ENCODE measurements at places on chromosomes 5 and 9.

DNA sequence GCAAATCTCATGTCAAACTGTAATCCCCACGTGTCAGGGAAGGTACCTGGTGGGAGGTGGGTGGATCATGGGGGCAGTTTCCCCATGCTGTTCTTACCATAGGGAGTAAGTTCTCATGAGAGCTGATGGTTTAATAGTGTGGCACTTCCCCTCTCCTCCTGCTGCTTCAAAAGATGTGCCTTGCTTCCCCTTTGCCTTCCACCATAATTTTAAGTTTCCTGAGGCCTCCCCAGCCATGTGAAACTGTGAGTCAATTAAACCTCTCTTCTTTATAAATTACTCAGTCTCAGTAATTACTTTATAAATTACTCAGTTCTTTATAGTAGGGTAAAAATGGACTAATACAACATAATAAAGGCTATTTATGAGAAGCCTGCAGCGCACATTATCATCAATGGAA lies 7.1 kb upstream of the CNTRL start:
- DNase-seq = no peak

GRCh38 chr5:19625562-19625961 lies 362.4 kb downstream of the CDH18 start:
- DNase-seq = no peak

GRCh38 chr5:102722931-102723330 lies 32.2 kb upstream of the PAM start:
- DNase-seq = no peak

- no peak for DNase-seq
Measured at GRCh38 chr9:109926421-109926869, 146.4 kb downstream of the PALM2AKAP2 start.

DNA sequence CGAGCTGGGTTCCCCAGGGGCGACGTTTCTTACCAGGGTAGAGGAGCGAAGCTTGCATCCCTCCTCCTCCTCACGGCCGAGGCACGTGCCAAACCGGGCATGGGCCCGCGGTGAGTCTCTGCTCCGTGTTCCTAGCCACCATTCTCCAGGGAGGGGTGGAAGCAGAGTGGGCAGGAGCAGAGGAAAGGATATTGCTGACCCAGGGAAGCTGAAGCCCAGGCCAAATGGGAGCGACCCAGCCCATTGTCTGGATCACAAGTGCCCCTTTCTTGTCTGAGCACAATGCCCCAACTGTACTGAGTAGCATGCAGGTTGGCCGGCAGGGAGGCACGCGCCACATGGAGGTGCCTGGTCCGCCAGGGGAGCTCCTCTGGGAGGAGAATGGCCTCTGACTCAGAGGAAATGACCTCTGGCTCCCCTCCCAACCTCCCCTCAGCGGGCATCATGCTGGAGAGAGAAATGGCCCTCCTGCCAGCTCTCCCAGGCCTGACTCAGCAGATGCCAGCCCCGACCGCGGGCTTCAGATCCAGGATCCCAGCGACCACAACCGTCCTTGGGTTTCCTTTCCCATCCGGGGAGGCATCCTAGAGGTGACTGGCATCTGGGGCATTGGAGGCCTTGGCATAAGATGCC lies 1.1 kb downstream of the PRR7 start:
- no peak for DNase-seq

- no peak for DNase-seq
Measured at GRCh38 chr5:65288657-65289056, 193.1 kb downstream of the ADAMTS6 start.

- no peak for DNase-seq
Measured at GRCh38 chr5:21452449-21452848, 1400.7 kb downstream of the CDH12 start.

DNA sequence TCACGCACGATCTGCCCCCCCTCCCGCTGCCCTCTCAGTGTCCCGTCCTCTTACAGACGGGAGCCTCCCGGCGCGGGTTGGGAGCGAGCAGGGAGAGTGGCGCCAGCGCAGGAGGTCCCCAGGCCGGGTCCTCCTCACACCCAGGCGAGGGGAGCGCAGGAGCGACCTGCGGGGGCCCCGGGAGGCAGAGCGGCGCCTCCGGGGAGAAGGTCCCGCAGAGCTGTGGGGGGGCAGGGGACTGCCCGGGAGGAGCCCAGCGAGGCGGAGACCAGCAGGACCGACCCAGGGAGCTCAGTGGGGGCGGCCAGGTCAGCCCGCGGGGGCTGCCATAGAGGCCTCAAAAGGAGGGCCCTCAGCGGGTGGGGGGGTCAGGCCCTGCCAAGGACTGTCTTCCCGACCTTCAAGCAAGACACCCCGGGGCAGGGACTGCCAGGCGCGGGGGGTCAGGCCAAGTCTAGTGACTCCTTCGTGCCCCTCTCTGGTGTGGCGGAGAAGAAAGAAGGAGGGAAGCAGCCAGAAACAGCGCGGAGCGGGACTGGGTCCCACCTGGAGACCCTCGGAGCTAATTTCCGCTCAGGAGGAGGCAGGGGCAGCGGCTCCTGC lies 123.3 kb upstream of the ERCC6L2 start:
- DNase-seq = no peak

GRCh38 chr5:42121401-42121800 lies 196.3 kb downstream of the FBXO4 start:
- DNase-seq = no peak

GRCh38 chr9:12862611-12863410 lies 88.0 kb downstream of the LURAP1L start:
- no peak for DNase-seq

- no peak for DNase-seq
Measured at GRCh38 chr5:118818604-118819003, 169.7 kb downstream of the DTWD2 start.

DNA sequence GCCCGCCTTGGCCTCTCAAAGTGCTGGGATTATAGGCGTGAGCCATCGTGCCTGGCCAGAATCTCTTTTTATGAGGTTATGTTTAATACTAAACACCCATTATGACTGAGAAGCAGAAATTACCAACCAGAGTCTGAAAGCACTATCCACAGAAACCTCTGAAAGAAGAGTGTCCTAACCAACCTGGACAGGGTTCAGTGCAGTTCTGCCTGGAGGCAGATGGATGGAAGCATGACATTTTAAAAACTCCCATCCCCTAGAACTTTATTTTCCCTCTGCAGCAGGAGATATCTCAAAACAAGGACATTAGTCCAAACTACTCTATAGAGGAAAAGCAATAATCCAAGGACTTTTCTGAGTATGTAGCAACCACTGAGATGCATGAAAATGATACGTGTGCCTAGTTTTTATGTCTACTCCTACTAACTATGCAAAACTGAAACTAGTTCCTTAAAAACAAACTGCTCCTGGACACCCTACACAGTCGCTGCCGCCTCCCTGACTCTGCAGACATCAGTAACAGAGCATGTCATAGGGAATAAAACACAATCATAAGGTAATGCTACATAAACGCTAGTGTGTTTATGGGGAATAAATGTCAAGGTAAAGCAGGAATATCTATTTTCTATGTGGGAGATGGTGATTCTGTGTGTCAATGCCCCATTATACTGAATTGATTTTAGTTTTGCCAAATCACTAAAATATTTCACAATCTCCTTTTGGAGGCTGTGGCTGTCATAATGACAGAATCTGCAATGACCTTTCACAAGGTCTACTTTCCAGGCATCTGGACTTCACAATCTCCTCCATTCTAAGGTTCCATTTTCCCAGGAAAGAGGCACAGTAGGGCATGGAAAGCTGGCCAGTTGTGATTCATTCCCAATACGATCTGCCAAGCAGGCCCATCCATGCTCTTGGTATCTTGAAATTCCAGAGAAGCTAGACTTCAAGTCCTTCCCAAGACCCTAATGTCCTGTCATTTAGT lies 122.8 kb downstream of the SIL1 start:
- DNase-seq = no peak

DNA sequence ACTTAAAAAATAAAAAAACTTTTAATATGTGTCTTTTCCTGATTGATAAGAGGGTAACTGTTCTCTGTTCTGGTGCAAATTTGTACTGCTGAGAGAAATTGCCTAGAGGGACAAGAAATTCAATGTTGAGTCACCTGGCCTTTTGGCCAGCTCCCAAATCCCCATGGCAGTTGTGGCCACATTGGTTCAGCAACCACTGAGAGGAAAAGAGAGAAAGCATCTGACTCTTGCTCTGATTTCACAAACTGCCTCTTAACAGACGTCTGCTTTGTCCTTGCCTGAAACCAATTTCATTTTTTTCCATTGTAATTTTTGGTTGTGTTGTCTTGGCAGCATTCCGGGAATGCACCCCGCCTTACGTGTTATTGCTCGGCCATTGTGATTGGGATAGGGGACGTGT lies 42.4 kb downstream of the NTRK2 start:
- DNase-seq = no peak

- DNase-seq = no peak
Measured at GRCh38 chr5:164220522-164220921, 715.1 kb downstream of the MAT2B start.

DNA sequence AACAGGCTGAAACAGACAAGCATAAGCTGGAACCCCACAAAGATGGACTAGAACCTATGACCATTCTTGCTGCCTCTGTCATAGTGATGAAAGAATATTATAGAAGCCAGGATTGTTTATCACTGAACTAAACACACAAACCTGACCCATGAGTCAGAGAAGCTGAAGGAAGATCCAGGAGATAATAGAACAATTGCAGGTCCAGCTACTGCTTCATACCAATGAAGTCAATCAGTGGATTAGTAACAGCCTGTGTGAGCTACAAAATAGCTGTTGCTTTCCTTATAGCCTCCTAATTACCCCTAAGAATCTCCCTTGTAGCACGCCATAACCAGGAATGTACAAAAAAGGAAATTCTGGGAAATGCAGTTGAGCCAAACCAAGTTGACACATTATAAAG lies 459.9 kb upstream of the ZNF462 start:
- no peak for DNase-seq

GRCh38 chr9:110742741-110743371 lies 74.3 kb downstream of the MUSK start:
- DNase-seq = no peak
